ENCODE measurements at places on chromosomes 7 and 10. TPM values are rescaled to one million over a fixed set of nuclear protein-coding genes. Genes with fewer than 3 reads are reported as not detected.

Gene SPDYE5
- total RNA-seq, result not detected

Gene ACHE
- total RNA-seq, result 2.1 TPM

Gene STAG3
- 0.23 TPM for total RNA-seq

Gene SH2D4B
- total RNA-seq, result 0.09 TPM

Gene PTPRN2
- total RNA-seq, result 0.76 TPM

Gene PHKG1
- total RNA-seq, result 0.22 TPM

Gene SORCS3
- not detected for total RNA-seq

Gene CUBN
- total RNA-seq, result 0.08 TPM

Gene MALRD1
- total RNA-seq, result not detected

Gene SCIN
- total RNA-seq, result 0.28 TPM

Gene NEUROG3
- not detected for total RNA-seq

Gene DENND2A
- 0.55 TPM for total RNA-seq

Gene PPP1R3A
- not detected for total RNA-seq

Gene CASP2
- total RNA-seq, result 19.4 TPM

Gene TRIM50
- not detected for total RNA-seq

Gene MRC1
- not detected for total RNA-seq

Gene SLC26A3
- total RNA-seq, result not detected

Gene ARHGEF35
- total RNA-seq, result 0.18 TPM

Gene MYL10
- not detected for total RNA-seq

Gene ADAM12
- total RNA-seq, result 3.7 TPM

Gene HYAL4
- not detected for total RNA-seq

Gene ECHDC3
- total RNA-seq, result 9.4 TPM

Gene PDE6C
- total RNA-seq, result not detected

Gene LANCL2
- total RNA-seq, result 15.1 TPM

Gene VGF
- total RNA-seq, result 19.2 TPM

Gene CROT
- total RNA-seq, result 6.4 TPM

Gene CFAP69
- 2.0 TPM for total RNA-seq

Gene VWA2
- total RNA-seq, result not detected

Gene RBM20
- total RNA-seq, result 3.1 TPM

Gene LFNG
- 9.1 TPM for total RNA-seq

Gene GRM3
- not detected for total RNA-seq

Gene WNT16
- total RNA-seq, result 0.88 TPM

Gene GCK
- total RNA-seq, result not detected

Gene RNF133
- total RNA-seq, result not detected
